ENCODE measurements at places on chromosomes 11 and 22.

DNA sequence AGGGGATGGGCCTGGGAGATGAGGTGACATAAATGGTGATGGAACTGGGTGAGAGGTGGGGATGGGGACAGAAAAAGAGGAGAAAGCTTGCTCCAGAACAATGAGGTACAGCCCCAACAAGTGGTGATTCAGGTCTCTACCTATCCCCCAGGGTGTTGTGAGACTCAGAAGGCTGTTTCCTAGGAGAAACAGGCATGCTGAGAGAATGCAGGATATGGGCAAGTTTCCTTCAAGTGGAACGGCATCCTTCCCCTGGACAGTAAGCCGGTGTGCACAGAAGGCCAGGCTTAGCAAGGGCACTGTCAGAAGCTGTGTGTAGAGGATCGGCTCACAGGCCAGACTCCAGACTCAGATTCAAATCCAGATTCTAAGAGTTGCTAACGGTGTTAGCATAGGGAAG lies 34.1 kb upstream of the CRTAM start:
- no peak for DNase-seq

DNA sequence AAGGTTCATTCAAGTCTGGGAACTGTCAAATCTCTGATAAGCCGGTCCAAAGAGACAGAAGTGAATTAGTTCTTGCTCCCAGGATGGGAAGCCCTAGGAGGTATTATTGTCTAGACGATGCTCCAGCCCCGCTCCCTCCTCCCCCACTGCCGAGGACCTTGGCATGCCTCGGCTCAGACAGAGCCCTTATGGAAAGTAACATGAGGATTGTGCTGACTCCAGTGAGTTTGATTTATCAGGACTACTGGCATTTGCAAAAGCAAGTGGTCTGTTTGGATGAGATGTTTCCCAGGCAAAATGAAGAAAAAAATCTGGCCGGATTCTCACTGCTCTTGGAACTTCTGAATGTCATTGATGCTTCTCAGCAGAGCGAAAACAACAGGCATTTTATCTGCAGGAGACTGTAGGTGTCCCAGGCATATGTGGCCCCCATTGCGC lies 341.0 kb downstream of the ETS1 start:
- peak; percentile 39 for DNase-seq

- no peak for DNase-seq
Observed at GRCh38 chr11:45361551-45361950, 75.4 kb upstream of the SYT13 start.

GRCh38 chr22:45008186-45008681 lies 1.6 kb downstream of the PHF21B start:
- no peak for DNase-seq

- no peak for DNase-seq
Observed at GRCh38 chr22:27985323-27986275, 66.5 kb upstream of the PITPNB start.

DNA sequence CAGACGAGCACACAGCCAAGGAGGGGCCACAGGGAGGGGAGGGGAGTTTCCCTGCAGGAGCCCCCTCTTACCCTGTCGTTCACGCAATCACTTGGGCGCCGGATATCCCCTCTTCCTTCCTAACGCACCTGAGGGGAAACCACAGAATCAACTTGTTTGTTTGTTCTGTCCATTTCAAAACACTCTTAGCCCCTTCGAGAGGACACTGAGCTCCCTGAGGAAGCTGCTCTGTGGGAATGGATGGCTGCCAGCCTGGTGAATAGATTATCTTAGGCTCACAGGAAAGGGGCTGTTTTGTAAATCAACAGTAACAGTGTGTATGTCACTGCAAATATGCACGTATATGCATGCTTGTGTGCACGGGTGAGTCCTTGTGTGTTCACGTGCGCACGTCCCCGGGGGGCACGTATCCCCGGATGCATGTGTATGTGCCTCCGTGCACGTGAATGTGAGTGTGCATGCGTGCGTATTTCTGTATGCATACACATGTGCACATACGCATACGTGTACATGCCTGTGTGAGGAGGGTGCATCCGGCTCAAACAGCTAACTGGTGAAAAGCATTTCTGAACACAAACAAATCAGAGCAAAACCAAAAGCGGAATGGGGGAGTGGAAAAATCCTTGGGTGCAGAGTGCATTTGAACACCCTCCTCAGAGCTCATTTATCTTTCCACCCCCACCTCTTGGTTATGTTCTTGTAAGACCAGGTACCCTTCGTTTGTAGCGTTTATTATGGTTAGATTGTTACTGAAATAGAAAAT lies 7.2 kb downstream of the ARSA start:
- DNase-seq: no peak

- no peak for DNase-seq
Observed at GRCh38 chr11:72724021-72724551, 28.1 kb downstream of the ARAP1 start.

- no peak for DNase-seq
Observed at GRCh38 chr11:75147875-75148263, 3.0 kb upstream of the SLCO2B1 start.

DNA sequence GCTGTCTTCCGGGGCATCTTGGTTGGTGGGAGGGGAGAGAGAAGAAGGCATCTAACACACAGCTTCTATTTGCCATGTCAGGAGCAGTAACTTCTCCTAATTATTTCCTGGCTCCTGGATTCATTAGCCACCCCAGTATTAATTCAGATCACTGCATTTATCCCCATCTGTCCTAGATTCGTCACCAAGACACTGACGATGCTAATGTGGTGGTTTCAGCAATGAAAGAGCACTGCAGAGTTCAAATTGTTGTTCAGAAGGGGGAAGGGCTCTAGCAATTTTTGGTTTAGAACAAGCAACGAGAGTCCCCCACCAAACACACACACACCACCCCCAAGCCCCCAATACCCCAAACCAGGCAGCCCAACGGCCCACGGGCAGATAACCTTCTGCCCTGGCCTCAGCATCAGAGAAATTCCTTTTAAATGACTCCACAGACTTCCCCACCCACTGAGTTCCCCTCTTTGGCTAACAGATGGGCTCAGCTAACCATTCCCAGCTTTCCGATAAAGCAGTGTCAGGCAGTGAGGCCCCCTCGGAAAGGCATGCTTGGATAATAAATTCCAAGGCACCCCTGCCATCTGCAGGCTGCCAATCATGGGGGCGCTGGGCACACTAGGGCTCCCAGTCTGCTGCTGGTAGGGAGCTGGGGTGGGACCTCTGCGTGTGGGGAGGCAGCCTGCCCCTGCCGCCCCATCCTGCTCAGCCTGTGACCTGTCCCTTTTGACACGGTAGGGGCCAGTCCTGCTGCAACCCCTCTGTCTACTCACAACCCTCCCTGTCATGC lies 453.5 kb downstream of the MIAT start:
- DNase-seq: no peak

DNA sequence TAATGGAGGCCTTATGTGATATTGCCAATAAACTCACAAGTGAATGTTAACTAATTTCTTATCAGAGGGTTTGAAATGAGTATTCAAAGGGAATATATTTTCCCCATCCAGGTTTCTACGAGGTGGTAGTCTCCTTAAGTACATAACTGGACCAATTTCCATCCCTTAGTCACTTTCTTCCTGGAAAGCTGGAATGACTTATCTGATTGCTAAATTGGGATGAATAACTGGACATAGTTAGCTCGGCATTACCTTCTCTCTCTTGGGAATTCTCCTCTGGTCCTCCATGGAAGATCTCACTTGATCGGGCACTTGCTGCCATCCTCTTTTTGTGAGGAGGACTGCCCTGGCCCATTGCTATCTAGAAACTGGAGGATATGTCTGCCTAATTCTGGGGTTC lies 109.1 kb downstream of the TRPC6 start:
- DNase-seq: no peak

DNA sequence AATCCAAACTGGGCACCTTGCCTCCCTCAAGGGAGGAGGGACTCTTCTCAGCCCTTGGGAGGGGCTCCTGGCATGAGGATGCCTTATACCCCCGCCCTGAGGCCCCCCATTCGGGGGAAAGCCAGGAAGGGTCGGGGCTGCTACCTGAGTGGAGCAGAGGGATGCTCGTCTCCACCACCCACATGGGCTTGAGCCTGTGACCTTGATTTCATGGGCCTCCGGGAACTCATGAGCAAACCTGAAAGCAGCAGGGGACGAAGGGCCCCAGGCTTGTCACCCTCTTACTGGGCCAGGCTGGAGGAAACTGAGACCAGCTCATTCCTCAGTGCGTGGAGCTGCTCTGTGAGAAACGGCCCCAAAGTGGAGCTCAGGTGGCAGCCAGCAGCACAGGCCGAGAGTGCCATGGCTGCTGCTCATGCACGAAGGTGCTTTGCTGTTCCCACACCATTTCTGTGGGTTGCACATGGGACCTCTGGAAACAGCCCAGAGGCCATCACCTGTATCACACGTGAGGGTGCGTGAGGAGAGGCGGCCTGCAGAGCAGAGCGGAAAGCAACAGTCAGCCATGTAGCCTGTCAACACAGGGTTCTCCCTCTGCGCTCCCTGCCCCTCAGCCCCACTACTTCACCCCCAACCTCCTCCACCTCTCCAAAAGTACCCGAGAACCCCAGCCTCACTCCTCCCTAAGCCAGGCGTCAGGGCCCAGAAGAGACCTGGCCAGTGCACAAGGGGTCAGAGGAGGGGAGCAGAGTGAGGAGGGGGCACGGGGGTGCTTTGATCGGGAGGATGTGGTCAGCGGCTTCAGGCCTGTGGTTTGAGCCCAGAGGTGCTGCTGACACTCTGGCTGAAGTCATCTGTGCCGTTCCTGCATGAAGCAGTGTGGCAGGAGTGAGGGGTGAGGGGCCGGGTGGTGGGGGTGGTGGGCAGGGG lies 14.1 kb upstream of the IL2RB start:
- no peak for DNase-seq

DNA sequence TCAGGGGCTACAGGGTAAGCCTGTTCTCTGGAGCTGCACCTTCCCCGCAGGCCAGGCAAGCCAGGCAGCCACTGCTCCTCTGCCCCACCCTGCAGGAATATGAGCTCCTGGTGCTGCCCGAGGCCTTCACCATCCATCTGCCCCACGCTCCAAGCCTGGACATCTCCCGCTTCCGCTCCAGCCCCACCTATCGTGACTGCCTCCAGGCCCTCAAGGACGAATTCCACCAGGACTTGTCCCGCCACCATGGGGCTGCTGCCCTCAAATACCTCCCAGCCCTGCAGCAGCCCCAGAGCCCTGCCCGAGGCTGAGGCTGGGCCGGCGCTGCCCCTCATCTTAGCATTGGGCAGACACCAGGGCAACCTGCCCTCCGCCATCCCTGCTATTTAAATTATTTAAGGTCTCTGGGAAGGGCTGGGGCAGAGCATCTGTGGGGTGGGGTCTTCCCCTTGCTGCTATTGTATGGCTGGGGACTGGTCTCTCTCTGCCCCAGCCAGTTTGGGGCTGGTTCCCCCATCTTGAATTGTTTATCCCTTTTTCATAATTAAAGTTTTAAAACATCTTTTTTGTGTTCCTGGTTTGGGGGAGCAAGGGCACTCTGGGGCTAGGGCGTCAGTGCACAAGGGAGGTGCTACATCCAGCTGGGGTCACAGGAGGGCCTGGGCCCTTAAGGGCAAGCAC lies 6.2 kb downstream of the LARGE2 start:
- no peak for DNase-seq

DNA sequence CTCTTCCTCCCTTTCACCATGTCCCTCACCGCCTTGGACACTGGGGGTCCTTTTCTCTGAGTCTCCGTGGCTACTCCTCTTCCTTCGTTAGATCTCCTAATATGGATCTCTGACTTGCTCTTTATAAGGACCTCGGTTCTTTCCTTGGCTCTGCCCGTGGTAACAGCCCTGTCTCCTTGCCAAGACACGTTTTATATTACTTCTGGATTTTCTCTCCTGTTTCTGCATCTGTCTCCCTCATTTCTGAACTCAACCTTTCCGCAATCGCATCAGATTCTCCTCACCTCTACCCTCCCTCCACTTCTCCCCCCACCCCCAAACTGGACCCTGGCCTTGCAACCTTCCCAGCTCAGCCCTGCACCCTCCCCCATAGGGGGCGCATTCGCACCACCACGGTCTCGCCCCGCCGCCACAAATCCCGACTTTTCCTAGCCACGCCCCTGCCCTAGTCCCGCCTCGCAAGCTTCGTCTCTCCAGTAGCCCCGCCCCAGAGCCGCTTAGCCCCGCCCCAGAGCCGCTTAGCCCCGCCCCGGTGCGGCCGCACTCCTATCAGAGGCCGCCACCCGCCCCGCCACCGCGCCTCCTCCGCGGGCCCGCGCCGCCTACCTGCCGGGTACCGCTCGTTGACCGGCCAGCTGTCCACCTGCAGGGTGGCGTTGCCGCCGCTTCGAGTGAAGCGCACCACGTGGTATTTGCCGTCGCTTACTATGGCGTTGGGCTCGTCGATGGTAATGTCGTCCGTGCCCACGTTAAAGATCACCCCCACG lies 39.0 kb downstream of the SLC22A12 start:
- no peak for DNase-seq

- DNase-seq: no peak
Observed at GRCh38 chr22:26690654-26691376, 33.4 kb downstream of the MIAT start.

DNA sequence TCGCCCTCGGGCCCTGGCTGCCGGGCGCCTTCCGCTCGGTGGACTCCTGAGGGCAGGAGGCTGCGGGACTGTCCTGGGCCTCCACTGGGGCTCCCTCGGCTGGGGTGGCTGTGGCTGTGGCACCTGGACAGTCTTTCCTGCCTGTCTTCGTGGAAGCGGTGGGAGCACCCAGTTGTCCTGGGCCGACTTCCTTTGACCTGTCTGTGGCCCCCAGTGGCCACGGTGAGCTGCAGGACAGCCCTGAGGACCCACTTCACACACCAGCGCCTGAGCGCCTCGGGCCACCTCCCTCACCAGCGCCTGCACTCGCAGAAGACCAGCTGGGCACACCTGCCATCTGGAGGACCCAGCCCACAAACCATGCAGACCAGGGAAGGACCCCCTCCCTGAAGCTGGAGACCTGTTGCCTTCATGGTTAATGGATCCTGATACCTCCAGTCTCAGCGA lies 1.8 kb upstream of the EPS8L2 start:
- DNase-seq: no peak

- DNase-seq: no peak
Observed at GRCh38 chr11:14700593-14700992, 57.0 kb downstream of the PDE3B start.

DNA sequence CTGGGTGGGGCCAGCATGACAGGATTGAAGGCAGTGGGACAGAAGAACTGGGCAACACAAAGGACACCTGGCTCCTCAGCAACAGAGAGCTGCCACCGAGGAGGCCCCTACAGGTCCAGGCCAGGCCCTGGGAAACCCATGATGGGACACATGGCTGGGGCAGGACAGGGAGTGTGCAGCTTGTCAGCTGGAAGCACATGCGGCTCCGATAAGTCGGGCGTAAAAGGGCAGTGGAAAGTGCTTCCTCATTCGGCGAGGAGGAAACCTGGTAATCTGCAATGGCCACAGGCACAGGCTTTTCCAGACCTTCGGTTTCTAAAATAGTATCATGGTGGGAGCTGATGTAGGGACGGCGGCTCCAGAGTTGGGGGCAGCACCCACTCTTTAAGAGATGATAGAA lies 16.5 kb downstream of the GNAZ start:
- DNase-seq: no peak

GRCh38 chr11:77411137-77411707 lies 62.7 kb downstream of the PAK1 start:
- peak; percentile 15 for DNase-seq

- no peak for DNase-seq
Observed at GRCh38 chr22:33209930-33210784, 152.0 kb upstream of the SYN3 start.

GRCh38 chr11:86749821-86750401 lies 50.4 kb upstream of the PRSS23 start:
- no peak for DNase-seq

- no peak for DNase-seq
Observed at GRCh38 chr22:44775862-44776261, 23.5 kb downstream of the ARHGAP8 start.

Data from GM04504 (cell line).